ENCODE measurements at places on chromosomes 16 and 17. TPM values are rescaled to one million over a fixed set of nuclear protein-coding genes. Genes with fewer than 3 reads are reported as not detected.

DNA sequence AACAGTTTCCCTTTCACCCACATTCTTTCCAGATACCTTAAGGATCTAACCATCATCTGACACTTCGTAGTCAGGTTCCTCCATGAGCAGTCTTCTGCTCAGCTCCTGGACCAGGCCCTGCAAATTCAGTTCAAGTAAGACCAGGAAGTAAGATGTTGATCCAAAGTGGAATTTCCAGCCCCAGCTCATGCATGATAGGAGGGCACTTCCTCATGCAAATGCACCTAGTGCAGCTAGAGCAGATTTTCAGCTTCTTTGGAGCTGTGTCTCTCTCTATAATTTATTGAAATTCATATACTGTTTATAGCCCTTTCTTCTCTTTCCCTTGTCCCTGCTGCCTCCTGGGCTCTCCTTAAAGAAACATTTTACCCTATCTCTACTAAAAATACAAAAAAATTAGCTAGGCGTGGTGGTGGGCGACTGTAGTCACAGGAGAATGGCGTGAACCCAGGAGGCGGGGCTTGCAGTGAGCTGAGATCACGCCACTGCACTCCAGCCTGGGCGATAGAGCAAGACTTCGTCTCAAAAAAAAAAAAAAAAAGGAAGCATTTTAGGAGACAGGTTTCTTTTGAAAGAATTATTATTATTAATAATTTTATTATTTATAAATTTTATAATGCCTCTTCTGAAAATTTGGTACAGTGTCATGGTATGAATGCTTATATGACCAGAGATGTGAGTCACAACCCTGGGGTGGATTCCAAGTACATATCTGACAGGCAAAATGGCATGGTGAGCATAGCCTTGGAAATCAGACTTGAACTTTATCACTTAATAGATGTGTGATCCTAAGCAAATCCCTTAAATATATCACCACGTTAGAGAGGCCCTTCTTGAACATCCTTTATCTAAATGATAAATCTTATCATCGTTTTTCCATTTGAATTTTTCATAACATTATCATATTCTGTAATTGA, 94.3 kb downstream of the SSH2 start:
- DNase-seq = no peak

DNA sequence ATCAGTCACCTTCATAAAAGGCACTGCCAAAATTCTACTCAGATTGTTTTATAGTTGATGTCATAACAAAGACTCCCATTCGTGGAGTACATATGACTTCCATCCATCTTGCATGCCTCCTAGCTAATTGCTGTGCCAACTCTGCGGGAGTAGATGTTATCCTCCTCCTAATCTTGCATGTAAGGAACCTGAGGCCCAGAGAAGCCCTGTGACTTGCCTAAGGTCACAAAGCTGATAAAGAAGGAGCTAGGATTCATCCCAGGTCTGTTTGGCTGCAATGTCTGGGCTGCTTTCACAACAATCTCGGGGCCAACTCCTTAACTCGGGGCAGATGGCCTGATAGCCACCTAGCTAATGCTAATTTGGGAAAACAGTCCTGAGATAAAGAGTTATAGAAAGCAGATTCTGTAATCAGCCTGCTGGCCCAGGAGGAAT, 87.3 kb downstream of the YPEL2 start:
- DNase-seq = no peak

- no peak for DNase-seq
Measured at GRCh38 chr17:1362065-1362848, 37.8 kb downstream of the YWHAE start.

The RGS11 gene
- 0.14 TPM for polyA plus RNA-seq

GRCh38 chr17:54269881-54270280, 447.2 kb downstream of the KIF2B start:
- peak; percentile 86 for DNase-seq

DNA sequence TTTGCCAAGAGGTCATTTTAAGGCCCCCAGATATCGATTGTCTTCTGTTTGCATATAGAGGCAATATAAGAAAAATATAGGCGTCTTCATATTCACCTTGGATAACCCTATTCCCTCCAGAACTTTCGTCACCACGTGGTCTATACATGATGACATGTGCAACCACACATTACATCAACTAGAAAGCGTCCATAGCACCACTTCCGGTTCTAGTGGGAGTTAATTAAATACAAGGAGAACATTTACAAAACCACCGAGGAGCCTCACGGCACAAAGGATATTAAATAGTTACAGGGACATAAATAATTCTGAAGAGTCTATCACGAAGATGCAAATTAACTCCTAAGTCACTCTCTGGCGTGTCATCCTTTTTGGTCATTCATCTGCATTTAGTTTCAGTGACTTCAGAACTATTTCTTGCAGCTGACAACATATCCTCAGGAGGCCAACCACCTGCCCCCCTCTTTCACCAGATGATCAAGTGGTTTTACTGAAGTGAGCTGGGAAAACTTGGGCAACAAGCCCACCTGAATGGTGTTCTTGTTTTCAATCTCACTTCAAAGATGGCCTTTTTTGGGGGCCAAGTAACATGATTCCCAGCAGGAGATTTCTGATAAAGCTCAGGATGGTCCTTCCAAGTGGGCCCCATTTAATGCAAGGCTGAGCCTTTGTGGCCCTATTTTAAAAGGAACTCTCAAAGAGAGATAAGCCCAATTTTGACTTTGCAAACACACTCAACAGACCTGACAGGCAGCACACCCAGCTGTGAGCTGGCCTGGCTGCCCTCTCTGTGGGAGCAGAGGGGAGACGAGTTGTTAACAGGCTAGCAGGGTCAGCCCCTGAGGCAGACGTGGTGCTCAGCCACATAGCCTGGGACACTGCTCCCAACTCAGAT, 15.3 kb downstream of the CMTM3 start:
- peak; percentile 48 for DNase-seq

The HS3ST3A1 gene
- polyA plus RNA-seq = 1.4 TPM

- peak; percentile 54 for DNase-seq
Measured at GRCh38 chr17:1629504-1630310, 1.1 kb upstream of the SLC43A2 start.

DNA sequence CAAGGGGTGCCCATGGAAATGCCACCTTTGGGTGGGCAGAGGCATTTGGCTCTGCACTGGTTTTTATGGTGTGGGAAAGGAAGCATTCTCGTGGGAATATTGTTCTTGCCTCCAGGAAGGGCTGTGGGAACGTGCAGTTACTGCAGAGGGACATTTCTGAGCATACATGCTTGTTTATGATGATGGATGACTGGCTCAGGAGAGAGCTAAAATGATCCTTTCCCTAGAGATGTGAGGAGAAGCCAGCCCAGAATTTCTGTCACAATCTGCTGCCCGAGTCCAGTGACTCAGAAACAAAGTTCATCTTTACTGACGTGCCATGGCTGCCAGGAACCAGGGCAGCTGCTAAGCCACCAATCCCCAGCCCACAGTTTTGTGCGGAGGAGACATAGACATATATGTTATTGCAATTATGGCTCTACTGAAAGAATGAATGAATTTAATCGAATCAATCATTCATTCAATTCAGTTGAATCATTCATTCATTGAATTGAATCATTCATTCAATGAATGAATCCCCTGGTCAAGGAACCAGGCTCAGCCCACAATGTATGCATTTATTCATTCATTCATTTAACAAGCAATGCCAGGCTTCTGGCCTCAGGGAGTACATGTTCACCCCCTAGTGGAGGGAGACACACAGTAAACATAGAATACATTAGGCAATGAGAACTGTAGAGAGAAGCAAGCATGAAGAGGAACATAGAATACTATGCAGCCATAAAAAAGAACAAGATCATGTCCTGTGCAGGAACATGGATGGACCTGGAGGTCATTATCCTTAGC, 414.4 kb upstream of the HSBP1 start:
- DNase-seq = no peak

The ESRP2 gene
- polyA plus RNA-seq = 35.4 TPM

GRCh38 chr16:27722207-27722606, 172.3 kb downstream of the KATNIP start:
- no peak for DNase-seq

The ACD gene
- polyA plus RNA-seq = 34.5 TPM

DNA sequence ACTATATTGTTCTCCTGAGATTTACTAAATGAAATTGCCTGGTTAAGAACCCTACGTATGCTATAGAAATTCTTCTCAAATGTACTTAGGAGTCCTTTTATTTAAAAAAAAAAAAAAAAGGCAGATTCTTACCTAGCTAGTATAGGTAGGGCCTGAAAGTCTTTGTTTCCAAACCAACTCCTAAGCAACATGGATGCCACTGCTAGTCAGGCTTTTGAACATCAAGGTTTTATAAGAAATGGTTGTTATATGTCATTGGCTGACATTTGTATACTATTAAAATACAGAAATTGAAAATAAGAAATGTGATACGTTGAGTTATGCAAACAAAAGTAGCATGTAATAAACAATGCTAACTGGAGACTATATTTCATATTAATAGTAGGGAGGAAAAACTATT, 1.2 kb downstream of the EVI2A start:
- DNase-seq = no peak

The LRRC37B gene
- 5.2 TPM for polyA plus RNA-seq

DNA sequence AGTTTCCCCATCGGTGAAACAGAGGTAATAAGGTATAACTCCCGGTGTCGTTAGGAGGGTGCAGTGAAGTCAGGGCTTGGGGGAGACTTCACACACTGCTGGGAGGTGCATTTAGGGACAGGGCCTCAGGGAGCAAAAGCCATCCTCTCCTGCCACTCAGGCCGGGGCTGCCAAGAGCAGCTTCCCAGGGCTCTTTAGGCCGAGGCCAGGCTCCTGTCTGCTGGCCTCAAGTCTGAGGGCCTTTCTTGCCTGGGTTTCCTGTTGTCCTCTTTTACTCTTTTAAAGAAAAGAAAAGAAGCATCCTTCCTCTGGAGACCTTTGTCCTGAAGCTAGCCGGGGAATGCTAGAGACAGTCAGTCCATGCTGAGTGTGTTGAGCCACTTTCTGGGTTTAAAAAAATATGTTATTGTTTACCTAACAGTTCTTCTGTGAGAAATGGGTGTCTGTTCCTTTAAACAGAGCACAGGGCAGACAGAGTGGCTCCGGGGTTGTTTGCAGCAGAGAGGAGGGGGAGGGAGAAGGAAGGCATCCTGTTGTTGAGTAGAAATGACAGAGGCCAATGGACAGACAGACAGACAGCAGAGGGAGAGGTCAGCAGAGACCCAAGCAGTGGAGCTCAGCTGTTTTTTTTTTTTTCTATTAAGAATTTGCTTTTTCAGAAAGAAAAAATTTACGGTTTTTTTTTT, 79.1 kb downstream of the C17orf67 start:
- DNase-seq = no peak

GRCh38 chr17:67082107-67082506, 37.8 kb downstream of the CACNG1 start:
- DNase-seq = no peak

GRCh38 chr17:67902511-67903231, 77.4 kb downstream of the BPTF start:
- DNase-seq = no peak

The KRTAP2-3 gene
- polyA plus RNA-seq = 4.5 TPM

- no peak for DNase-seq
Measured at GRCh38 chr16:10529895-10530669, 50.3 kb downstream of the EMP2 start.

The FOXN1 gene
- polyA plus RNA-seq = not detected

GRCh38 chr17:69335058-69335457, 8.1 kb upstream of the ABCA5 start:
- DNase-seq = peak; percentile 51

DNA sequence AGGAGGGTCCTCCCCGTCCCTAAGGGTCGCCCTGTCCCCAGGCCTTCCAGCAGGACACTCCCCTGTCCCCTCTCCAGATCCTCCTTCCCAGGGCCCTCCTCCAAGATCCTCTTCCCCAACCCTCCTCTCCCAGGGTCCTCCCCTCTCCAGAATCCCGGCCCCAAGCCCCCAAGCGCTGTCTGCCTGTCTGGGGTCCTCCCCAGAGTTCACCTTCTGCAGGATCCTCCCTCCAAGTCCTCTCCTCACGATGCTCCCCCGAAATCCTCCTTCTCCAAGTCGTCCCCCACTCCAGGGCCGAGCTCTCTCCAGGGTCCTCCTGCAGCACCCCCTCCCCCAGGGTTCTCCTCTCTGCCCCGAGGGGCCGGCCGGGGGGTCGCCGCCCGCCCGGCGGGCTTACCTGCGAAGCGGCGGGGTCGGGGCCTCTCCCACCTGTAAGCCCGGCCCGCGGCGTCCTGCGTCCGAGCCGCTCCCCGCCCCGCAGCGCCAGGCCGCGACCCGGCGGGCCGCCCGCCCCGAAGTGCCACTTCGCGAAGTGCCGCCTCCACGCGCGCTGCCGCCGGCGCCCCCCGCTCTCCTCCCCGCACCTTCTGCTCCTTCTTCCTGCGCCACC, 678 bp upstream of the BAIAP2 start:
- no peak for DNase-seq

DNA sequence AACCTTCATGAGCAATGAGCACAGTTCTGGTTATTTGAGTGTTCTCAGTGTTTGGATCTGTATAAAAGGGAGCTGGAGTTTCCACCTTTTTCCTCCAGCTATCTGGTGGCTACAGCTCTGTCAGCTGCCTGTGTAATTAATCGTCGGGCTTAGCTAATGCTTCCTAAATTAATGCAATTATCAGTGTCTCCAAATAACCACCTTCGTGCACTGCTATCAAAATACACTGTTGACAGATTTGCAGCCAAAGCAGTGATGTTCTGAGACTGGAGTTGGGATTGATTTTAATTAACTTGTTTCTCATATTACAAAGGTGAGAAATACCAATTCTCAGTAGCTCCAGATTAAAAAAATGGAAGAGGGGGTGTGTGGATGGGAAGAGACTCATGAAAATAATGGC, 325.8 kb downstream of the CBLN1 start:
- no peak for DNase-seq

GRCh38 chr16:86242244-86243122, 267.8 kb upstream of the FOXF1 start:
- no peak for DNase-seq

GRCh38 chr17:80029258-80029974, 6.3 kb downstream of the TBC1D16 start:
- peak; percentile 26 for DNase-seq

The YWHAE gene
- 1,045 TPM for polyA plus RNA-seq

- DNase-seq = no peak
Measured at GRCh38 chr16:24007934-24008333, 172.2 kb downstream of the PRKCB start.

- peak; percentile 72 for DNase-seq
Measured at GRCh38 chr16:27374804-27375425, 27.1 kb upstream of the IL21R start.

GRCh38 chr17:55161935-55162555, 102.7 kb upstream of the HLF start:
- peak; percentile 89 for DNase-seq

The PNMT gene
- not detected for polyA plus RNA-seq

DNA sequence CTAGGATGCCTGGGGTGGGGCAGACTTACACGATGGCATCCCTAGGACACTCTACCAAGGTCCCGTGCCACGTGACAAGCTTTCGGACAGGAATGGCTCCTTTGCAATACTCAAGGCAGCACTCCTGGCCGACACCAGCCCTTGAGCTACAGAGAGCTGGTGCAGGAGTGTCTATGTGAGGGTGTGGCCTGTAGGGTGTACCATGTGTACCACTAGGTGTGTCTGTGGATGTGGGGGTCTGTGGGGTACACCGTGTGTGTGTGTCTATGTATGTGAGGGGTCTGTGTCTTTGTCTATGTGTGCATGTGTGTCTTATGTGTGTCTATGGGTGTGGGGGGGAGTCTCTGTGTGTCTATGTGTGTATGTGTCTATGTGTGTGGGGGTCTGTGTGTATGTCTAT, 1.9 kb upstream of the TLE7 start:
- no peak for DNase-seq
